ENCODE measurements at places on chromosomes 3 and 15.

DNA sequence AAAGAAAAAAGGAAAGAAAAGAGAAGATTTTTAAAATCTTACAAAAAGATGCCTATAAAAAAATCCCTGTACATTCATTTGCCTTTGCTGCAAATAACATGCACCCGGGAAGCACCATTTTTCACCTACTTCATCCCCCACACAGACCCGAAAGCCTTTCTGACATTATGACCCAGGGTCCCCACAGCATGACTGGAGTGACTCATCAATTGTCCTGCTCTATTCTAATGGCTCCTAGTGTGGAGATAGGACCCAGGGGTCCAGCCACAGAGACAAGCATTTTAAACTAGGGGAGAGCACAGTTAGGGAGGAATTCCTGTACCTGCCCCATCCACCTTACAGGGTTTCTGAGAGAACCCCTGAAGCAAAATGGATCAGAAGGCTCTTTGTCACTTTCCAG is 14.7 kb upstream of the PXYLP1 start:
- no peak for DNase-seq

DNA sequence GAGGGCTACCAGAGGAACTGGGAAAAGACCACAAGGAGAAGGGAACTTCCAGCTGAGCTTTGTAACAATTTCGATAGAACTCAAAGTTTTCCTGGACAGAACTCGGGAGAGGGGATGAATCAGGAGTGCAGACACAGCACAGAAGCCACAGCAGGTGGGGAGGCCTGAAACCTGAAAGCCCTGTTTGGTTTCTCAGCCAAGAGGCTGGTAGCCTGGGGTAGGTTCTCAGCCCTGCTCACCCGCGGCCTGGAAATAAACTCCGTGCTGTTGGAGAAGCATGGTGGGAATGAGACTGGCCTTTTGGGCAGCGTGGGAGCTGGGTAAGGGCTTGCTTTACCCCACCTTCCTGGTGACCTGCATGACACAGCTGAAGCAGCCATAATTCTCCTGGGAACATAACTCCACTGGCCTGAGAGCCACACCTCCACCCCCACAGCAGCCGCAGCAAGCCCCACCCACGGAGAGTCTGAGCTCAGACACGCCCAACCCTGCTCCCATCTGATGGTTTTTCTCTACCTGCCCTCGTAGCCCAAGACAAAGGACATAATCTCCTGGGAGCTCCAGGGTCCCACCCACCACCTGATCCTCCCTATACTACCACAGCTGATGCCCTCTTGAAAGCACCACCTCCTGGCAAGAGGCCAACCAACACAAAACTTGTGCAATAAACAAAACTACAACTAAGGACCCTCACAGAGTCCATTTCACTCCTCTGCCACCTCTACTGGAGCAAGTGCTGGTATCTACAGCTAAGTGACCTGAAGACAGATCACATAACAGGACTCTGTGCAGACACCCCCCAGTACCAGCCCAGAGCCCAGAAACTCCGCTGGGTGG is 52.5 kb upstream of the CHRM5 start:
- DNase-seq, result peak; percentile 5

DNA sequence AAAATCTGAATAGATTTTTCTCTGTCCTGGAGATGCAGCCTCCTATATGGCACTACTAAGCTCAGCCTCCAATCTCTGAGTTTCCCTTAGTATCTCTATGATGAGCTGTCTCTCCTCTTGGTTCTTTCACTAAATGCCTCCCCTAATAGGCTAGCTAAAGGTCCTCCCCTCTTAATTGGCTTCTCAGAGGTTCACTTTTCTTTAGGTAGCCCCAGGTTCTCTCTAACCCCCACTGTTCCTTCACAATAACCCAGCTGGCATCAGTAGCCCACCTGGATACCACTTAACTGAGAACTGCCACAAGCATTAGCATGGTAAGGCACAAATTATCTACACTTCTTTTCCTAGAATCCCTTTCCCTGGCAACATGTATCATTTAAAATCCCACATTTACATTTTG is 523.2 kb downstream of the IGSF11 start:
- no peak for DNase-seq

DNA sequence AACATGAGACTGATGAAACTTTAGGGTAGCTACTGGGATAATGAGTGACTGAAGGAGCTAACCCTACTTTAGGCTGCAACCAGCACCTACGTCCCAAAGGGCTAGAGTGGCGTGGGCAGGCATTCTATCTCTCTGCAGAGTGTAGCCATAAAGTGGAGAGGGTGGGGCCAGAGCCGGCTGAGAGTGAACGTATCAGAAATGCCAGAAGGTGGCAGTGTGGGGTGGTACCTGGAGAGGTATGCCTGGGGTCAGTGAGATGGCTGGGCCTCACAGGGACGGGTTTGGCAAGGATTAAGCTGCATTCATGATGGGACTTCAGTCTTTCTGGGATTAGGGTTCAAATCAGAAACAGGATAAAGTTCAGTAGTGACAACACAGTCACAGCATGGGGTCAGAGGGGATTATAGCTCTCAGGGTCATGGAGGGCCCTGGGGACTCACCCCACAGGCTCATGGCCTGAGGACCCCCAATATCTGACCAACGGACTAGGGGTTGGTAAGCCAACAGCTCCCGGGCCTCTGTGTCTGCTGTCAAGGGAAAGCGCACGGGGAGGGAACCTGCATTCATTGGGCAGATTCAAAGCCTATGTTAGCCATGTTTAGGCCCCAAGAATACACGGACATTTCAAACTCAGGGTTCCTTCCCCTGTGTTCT is 86.5 kb upstream of the FOXB1 start:
- peak; percentile 29 for DNase-seq

DNA sequence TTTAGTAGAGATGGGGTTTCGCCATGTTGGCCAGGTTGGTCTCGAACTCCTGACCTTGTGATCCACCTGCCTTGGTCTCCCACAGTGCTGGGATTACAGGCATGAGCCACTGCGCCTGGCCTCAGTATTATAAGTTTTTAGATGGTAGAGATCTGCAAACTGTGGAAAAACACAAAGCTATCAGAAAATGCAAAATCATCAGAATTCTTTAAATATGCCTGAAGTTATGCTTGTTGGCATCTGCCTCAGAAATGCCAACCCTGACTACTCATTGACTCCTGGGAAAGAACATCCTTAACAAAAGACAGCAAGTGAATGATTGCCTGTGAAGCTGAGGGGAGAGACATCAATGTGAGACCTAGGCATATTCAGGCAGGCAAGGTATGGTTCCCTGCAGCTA is 94.3 kb upstream of the MB21D2 start:
- DNase-seq, result no peak

GRCh38 chr3:78912687-78913086 is 855.1 kb downstream of the ROBO1 start:
- DNase-seq, result no peak

DNA sequence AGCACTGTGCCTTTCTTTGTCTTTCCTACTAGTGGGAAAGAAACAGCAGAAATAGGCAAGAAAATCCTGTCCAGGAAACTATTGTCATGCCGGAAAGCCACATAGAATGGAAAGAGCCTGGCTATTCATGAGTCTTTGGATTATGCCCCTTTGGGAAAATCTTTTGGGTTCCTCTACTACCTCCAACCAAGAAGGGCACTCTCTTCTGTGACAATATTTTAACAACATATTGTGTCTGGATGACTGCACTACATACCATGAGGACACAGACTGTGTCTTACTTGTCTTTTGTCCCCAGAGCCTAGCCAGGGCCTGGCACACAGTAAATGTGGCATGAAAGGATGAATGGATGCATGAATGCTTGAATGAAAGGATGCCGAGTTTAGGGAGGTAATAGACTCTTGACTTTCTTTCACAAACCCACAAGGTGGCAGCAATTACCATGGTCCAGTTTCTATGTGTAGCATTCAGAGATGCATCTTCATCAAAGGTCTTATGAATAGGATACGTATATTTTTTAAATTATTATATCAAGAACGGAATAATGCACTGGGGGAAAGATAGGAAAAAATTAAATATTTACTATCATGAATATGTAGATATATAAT is 30.3 kb downstream of the ARL14 start:
- DNase-seq, result peak; percentile 87

- no peak for DNase-seq
Observed at GRCh38 chr15:27993996-27994780, 104.9 kb downstream of the OCA2 start.

- no peak for DNase-seq
Observed at GRCh38 chr15:89003865-89004725, 84.2 kb upstream of the ABHD2 start.

GRCh38 chr3:68893600-68894239 is 38.6 kb downstream of the TAFA4 start:
- no peak for DNase-seq

- DNase-seq, result no peak
Observed at GRCh38 chr3:106425026-106425425, 556.2 kb upstream of the CBLB start.

GRCh38 chr15:29094711-29095110 is 174.9 kb downstream of the NSMCE3 start:
- no peak for DNase-seq

DNA sequence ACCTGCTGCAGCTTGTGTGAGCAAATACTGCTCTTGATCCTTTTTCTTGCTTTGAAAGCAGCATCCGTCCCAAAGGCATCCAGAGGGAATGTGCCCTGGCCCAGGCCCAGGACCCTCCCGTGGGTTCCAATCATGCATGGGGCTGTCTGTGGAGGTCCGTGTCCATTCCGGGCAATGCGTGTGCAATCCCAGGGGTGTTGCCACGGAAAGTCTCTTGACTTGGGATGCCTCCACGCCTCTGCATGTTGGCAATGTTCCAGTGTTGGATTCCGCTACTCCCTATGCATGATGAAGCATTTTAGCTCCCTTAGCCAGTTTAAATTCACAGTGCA is 105.7 kb downstream of the SNRPN start:
- no peak for DNase-seq

- DNase-seq, result no peak
Observed at GRCh38 chr15:36407647-36408046, 171.8 kb upstream of the CDIN1 start.

- DNase-seq, result no peak
Observed at GRCh38 chr3:161500068-161500796, 3.6 kb downstream of the OTOL1 start.

DNA sequence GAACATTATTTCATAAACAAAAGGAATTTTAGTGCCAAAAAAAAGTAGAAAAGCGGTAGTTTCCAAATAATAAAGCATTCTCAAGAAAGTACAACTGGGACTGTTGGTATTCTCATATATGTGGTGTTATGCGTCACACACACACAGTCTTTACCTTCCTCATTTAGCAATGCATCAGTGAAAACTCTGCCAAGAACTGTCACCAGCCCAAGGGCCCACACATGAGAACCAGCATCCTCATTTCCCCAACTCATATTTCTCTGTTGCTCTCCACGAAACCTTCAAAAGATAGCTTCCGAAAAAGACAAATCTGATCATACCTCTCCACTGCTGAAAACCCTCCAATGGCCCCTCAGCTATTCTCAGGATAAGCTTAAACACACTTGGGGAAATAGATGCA is 150.7 kb downstream of the CADPS start:
- no peak for DNase-seq

GRCh38 chr3:72814308-72814707 is 33.9 kb downstream of the SHQ1 start:
- DNase-seq, result no peak

- no peak for DNase-seq
Observed at GRCh38 chr3:194051366-194052149, 84.4 kb upstream of the HES1 start.

DNA sequence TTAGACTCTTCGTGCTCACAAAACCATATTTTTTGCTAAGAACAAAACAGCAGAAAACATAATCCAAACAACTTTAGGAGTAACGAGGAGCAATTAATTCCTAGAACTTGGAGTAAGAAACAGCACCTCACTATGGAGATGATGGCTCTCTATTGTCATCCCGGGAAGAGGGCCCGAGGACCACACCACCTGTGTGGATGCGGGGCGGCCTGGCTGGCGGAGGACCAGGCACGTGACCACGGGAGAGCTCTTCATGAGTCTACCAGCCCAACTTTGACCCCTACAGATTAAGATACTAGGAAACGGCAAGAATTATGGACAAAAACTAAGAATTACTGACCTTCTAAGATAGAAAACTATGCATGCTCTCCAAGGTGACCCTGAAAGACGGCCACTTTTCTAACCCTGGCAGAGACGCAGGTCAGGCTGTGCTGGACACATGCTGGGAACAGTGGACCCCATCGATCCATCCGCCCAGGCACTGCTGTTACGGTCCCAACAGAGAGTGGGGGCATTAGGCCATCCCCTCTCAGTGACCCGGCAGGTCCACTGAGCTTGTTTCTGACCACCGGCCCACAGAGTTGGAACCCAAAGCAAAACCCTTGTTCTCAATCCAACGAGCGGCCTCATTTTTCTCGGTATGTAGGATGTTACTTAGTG is 13.1 kb upstream of the OCA2 start:
- DNase-seq, result no peak
